Activated CD4-positive, alpha-beta T cell treated with anti-CD3 and anti-CD28 coated beads, Interleukin-2, amount 50 U/mL, for 4 hours (primary cell): ENCODE measurements at places on chromosomes 12 and 14.
A peak's percentile ranks its signal among the peaks of the same experiment; 100 is the strongest.

GRCh38 chr12:72642706-72643105 is 370.5 kb downstream of the TRHDE start:
- no peak for DNase-seq

DNA sequence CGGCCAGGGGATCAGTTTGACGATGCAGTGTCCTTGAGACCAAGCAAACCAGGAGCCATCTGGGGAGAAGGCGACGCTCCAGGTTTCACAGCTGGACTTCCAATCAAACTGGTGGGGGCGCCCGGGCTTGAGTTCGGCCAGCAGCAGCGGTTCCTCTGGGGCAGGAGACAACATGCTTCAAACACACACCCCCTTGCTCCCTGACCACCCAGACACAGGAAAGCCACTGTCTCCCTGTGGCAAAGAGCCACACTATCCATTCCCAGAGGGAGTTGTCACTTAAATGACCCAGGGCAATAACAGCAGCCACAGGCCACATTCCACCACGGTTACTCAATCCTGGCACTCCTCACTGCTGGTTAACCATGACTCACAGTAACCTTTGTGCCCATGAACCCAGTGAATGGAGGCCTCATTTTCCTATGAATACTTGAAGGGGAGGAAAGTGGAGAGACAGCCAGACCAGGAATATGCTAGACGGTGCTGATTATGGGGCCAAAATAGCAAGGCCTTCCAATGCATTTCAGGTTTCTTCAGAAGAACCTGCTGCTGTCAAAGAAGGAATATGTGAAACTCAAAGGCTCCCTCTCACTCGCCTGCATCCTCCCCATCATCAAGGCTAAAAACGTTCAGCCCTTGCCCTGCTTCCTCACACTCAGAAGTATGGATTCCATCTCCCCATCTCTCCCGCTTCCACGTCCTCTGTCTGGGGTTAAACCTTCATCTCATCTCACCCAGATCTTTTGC is 8.5 kb downstream of the WSB2 start:
- DNase-seq: no peak

DNA sequence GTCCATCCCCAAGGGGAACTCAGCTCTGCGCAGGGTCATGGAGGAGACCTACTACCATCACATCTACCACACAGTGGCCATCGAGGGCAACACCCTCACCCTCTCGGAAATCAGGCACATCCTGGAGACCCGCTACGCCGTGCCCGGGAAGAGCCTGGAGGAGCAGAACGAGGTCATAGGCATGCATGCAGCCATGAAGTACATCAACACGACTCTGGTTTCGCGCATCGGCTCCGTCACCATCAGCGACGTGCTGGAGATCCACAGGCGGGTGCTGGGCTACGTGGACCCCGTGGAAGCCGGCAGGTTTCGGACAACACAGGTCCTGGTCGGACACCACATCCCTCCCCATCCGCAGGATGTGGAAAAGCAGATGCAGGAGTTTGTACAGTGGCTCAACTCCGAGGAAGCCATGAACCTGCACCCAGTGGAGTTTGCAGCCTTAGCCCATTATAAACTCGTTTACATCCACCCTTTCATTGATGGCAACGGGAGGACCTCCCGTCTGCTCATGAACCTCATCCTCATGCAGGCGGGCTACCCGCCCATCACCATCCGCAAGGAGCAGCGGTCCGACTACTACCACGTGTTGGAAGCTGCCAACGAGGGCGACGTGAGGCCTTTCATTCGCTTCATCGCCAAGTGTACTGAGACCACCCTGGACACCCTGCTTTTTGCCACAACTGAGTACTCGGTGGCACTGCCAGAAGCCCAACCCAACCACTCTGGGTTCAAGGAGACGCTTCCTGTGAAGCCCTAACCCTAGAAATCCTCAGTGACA is 3.8 kb downstream of the FICD start:
- no peak for DNase-seq

DNA sequence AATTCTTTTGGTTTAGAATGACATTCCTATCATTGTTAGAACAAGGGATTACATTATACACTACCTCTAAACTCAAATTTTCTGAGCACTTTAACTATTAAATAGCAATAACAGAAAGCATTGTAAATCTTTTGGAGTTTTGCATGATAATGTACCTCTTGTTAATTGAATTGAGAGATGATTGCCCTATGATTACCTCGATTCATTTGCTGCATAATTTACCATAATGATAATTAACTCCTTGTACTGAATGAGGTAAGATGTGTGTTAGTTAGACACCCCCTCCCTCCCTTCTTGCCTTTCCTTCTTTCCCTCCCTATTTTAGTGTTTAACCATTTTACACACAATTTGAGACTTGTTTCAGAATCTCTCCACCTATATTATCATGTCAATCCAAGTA is 469.2 kb downstream of the DIO2 start:
- DNase-seq: no peak

- DNase-seq: no peak
Observed at GRCh38 chr14:102539544-102540314, 30.2 kb upstream of the ANKRD9 start.

GRCh38 chr14:92513966-92514843 is 624 bp downstream of the RIN3 start:
- DNase-seq: peak; percentile 21

DNA sequence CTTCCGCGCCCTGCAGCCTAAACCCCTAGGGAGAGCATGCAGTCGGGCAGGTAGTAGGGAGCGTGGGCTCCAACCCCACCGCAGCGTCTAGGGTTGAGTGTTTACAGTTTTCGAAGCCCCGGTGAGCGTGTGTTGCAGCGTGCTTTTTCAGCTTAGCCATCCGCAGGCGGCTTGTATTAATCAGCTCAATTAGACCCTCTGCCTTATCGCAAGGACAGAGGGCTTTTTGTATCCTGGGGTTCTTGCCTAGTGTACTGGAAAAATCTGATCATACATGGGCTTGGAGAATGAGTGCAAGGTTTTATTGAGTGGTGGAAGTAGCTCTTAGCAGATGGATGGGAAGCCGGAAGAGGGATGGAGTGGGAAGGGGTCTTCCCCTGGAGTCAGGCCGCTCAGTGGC is 44.4 kb upstream of the GNG2 start:
- DNase-seq: no peak

DNA sequence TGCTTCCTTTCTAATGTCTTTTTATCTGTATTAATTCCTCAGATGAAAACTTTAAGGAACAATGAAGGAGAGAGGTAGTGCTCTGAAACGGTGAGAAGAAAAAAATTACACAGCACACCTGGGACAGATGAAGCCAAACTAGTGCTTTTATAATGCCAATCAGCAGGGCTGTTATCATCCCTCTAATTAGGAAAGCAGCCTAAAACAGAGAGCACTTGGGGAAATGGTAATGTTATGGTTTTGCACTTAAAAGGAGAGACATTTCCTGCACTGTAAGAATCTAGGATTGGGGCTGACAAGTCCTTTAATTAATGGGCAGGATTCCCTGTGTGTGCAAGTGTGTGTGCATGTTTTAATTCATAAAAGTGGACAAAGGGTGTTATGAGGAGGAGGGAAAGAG is 4.8 kb upstream of the LMO3 start:
- DNase-seq: no peak

DNA sequence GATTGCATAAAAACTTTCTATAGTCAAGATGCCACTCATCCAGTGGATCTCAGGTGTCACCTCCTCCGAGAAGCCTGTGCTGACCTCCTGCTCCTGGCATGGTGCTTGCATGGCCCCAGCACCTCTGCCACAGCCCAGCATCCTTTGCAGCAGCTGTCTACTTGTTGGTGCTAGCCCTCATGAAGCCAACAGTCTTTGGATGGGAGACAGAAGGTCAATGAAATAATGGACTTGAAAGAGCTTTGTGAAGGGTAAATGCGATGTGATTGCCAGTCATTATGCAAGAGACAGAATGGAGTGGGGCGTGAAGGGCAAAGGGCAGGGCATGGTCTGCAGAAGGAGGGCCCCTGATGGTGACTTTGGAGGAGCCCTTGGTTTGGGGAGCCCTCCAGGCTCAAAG is 63.0 kb upstream of the CLMN start:
- no peak for DNase-seq
